Activated T-cell treated with anti-CD3 and anti-CD28 coated beads for 48 hours (primary cell): ENCODE measurements at places on chromosomes 7 and 10.

DNA sequence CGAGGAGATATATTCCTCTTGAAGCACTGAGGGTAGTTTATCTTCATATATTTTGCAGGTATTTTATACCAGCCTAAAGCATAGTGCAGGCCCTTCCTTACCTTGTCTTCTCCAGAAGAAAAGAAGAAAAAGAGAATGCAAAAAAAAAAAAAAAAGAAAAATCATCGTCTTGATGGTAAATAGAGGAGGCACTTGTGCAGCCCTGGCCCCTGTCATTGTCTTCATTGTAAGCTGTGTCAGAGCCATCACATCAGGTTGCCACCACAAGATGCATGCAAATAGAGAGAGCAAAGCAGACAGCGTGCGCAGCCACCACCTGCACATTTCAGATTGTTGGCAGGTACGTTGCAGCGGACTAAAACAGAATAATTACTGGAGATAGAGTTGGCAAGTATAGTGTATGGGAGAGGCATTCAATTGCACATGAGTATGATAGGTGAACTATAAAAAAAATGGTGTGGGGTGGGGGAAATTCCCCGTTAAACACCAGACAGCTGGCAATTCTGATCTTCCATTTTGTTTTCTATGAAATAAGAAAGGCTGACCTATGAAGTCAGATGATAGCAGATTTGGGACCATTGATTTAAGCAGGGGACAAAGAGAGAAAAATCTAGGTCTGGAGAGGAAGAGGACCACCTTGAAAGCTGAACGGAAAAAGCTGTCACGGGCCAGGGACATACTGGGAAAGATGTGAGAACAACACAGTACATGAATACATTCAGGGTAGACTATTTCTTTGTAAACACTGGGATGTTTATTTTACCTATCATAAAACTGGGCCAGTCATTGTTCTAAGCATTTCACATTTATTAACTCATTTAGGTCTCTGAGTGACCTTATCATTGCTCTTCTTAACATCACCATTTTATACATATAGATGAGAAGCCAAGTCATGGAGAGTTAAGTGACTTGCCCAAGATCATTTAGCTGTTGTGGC, 306.3 kb upstream of the SP8 start:
- DNase-seq, result no peak

DNA sequence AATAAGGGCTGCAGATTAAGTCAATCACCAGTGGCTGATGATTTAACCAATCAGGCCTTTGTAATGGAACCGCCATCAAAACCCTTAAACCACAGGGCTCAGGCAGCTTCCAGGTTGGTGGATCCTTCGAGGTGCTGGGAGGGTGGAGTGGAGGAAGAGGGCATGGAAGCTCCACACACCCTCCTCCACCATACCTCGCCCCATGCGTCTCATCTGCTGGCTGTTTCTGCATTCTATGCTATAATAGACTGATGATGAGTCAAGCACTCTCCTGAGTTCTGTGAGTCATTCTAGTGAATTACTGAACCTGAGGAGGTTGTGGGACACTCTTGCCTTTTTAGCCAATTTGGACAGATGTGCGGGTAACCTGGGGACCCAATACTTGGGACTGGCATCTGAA, 43.9 kb downstream of the CHST15 start:
- no peak for DNase-seq

GRCh38 chr10:88672041-88672440, 7.8 kb downstream of the LIPF start:
- no peak for DNase-seq

DNA sequence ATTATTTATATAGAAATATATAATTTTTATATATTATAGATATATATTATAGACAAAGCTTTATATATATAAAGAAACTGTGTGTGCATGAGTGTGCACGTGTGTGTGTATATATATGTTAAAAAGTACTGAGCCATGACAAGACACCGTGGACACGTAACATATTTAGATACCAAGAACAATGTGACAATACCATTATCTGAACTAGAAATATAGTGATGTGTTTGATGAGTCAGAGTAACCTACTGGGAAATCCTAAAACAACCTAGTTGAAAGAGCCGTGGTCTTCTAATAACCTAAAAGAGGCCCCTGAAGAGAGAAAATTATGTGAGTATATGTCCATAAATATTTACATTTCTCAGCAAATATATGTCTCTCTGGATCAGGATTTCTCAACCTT, 50.7 kb upstream of the ITGB8 start:
- no peak for DNase-seq

DNA sequence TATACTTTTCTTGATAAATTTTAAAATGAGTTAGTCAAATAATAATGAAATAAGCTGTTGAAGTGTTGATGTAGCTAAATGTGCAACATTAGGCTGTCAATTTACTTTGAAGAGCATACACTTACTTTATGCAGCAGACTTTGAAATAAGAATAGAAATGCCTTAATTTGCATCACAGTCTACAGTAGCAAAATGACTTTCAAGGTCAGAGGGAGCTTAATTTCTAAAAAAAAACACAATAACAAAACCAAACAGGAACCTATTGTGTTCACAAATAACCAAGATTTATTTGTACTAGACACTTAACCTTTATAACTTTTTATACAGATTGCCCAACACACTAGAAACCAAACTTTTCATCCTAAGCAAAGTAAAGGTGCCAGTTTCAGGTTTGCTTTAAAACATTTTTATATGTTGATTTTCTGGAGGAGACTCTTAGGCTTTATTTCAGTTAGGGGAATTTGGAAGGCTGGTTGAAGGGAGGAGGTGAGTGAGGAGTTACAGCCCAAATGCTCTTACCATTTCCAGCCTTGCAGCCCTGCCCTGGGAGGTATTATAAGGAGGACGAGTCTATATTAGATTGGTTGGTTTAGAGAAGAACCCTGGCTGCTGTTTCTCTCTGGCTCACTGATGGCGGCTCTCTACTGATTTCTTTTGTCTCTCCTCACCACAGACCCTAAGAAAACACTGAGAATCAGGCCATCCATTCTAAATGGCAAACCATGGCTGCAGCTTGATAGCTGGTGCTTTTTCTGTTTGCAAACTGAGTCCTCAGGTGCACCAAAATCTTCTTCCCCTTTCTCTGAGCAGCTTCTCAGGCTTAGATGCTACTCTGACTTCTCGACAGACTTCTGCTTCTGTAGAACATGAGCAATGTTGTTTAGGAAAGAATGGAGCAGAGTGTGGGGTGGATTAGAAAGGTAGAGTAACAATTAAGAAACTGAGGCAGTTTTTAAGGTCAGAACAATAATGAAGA, 55.2 kb upstream of the RPA3 start:
- DNase-seq, result no peak

GRCh38 chr7:95327356-95327755, 3.0 kb upstream of the PON1 start:
- no peak for DNase-seq

GRCh38 chr10:74778436-74779094, 47.8 kb upstream of the KAT6B start:
- no peak for DNase-seq

GRCh38 chr7:134922720-134923704, 63.3 kb upstream of the AGBL3 start:
- DNase-seq, result no peak

DNA sequence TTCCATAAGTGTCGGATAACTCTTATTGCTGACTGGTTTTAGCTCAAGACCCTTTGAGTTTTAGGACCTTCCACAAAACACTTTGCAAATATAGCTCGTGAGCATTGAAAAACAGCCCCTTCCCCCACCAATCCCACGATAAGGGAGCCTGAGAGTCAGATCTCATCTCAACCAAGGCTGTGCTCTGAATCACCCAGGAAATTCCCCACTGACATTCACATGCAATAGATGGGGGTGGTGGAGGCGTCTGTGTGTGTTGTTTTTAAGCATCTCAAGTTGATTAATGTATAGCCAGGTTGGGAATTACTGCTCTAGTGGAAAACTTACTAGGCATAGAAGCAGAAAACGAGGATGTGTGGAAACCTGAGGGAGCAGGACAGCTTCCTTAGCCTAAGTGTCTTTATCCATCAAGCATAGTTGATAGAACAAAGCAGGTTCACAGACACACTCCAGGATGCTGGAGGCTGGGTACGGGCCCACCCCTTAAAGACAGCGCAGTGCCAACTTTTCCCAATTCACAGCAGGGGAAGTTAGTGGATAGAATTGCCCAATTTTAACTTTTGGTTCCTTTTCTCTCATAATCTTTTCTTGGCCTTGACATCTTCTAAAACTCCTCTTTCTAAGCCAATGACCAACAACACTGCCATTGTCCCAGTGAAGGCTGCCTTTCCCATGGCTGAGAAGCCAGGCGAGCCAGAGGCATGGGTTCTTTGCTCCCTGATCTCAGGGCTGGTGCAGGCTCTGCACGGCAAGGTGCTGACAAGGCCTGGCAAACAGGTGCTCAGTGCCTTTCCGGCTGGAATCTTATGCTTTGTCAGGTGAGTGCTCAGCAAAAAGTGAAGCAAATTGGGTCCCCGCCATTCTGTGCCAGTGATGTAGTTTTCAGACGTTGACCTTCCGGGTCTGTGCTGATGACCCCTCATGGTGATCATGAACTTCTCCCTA, 98.5 kb upstream of the INSIG1 start:
- peak; percentile 34 for DNase-seq

DNA sequence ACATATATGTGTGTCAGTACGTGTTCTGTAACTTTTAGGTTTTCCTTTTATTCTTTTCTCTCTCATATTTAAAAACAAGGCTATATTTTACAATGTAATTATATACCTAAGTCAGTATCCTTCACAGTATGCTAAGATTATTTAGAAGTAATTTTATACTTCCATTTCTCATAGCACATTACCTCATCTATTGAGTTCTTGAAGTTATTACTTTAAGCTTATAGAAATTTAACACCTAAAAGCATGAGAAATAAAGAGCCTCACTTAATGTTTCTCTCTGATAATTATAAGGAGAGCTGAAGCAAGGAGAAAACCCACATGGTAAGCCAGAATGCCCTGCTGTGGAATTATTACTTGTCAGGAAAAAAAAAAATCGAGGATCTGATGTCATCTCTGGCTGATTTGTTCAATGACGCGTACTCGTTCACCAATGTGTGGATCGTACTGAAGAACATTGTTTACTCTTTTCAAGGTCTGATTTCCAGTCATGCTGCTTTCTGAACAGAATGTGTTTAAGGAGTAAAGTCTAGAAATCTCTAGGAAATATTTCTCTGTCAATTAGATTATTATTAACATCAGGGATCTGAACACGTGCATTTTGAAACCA, 21.9 kb downstream of the CACNB2 start:
- DNase-seq, result no peak

- no peak for DNase-seq
These were observed 2.8 kb downstream of the UPK3B start for GRCh38 chr7:76512941-76513816.

DNA sequence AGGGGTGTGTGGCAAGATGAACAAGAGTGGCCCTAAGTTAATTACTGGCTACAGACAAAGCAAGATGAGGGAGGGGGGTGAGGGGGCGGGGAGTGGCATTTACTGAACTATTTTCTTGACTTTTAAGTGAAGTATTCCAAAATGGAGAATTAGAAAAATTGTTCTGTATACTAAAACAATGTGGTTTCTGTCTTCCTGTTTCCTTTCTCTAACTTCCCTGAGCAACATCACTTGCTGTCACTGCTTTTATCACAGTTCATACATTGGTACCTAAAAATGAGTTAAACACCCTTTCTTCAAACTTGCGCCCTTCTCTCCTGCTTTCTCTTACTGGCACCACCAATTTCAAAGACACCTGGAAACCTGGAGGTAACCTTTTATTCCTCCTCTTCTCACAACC, 21.6 kb downstream of the PDZD8 start:
- DNase-seq, result no peak

DNA sequence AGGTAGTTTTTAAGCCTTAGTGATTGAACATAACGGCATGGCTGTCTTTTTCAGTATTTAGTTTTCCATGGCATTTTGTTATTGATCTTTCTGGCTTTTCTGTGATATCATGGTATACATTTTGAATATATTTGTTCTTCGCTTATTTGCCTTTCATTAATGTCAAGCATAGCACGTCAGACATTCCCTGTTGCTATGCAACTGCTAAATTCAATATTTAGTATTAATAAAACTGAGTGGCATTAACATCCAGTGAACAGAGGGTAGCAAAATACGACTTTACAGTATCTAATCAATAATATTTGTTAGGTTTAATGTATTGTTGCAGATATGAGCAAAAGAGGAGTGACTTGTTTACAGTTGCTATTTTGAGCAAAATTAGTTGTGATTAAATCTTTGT, 72.5 kb downstream of the LCOR start:
- no peak for DNase-seq

GRCh38 chr10:104368381-104368780, 14.7 kb downstream of the CFAP58 start:
- no peak for DNase-seq

DNA sequence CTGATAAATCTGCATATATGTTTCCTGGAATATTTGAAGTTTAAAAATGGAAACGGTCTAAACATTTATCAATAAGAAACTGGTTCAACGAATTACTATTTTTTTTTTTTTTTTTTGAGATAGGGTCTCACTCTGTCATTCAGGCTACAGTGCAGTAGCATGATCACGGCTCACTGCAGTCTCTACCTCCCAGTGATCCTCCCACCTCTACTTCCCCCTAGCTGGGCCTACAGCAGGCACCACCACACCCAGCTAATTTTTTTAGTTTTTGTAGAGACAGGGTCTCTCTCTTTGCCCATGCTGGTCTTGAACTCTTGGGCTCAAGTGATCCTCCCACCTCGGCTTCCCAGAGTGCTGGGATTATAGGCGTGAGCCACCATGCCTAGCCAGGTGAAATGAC, 68.3 kb downstream of the UBE2H start:
- DNase-seq, result no peak

GRCh38 chr10:100997360-100998182, 2.0 kb upstream of the LZTS2 start:
- DNase-seq, result peak; percentile 68

- peak; percentile 65 for DNase-seq
These were observed 103.8 kb upstream of the PPIF start for GRCh38 chr10:79243181-79244067.

DNA sequence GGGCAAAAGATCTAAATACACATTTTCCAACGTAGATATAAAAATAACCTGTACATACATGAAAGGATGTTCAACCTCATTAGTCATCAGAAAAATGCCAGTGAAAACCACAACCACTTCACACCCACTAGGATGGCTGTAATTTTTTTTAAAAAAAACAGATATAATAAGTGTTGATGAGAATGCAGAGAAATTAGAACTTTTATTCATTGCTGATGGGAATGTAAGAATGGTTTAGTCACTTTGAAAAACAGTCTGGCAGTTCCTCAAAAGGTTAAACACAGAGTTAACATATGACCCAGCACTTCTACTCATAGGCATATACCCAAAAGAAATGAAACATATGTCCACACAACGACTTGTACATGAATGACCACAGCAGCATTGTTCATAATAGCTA, 32.3 kb upstream of the PRKCQ start:
- DNase-seq, result no peak

GRCh38 chr7:46554688-46555422, 633.8 kb upstream of the IGFBP3 start:
- DNase-seq, result no peak
